Astrocyte of the hippocampus (primary cell): ENCODE measurements at places on chromosomes 16 and 17.

- DNase-seq: peak; percentile 93
These were observed 45.3 kb downstream of the REXO5 start for GRCh38 chr16:20851601-20852000.

- DNase-seq: peak; percentile 15
These were observed 261.8 kb downstream of the CBLN1 start for GRCh38 chr16:49019831-49020230.

DNA sequence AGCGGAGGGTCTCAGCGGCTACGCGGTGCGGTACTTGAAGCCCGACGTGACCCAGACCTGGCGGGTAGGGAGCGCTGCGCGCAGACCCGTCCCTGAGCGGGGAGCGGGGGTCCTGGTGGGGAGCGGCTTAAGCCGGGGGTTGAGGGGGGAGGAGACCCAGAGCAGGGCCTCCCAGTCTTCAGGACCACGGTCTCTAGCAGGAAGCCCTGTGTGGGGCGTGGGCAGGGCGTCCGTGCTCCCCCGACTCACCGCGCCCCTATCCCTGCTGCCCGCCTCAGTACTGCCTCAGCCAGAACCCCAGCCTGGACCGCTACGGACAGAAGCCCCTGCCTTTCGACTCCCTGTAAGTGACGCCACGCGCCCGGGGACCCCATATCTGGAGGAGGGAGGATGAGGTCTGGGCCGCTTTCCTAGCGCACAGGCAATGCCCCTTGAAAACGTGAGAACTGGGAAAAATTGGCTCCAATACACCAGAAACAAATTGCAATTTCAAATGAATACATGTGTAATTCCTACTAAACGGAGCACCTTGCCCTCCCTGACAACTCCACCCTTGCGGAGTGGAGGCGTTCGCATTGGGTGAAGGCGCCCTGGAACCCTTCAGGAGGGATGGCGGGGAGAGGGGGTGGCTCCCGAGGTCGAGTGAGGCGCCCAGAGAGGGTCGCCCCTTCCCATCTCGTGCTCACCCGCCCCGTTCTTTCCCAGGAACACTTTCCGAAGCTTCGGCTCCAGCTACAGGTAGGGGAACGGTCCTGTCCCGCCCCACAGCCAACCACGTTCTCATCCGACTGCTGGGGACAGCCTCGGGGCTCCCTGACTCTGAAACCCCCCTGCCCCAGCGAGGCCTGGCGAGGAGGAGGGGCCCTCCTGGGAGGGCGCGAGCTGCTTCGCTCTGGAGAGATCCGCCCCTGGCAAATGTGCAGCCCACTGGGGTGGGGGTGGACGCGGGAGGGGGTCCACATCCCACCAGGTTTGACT is 14.6 kb upstream of the CNGB1 start:
- no peak for DNase-seq

- DNase-seq: no peak
These were observed 41.7 kb downstream of the SLC5A11 start for GRCh38 chr16:24887472-24887871.

DNA sequence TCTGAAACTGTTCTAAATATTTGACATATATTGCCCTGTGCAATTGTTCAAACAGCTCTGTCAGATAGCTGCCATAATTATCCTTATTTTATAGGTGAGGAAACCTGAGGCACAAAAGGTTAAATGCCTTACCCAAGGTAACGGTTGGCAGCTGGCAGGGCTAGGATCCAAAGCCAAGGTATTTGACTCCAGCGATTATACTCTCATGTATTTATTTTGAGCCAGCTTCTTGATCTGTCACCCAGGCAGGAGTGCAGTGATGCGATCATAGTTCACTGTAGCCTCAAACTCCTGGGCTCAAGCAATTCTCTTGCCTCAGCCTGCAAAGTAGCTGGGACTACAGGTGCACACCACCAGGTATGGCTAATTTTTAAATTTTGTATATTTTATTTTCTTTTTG is 7.2 kb downstream of the ENO3 start:
- no peak for DNase-seq

DNA sequence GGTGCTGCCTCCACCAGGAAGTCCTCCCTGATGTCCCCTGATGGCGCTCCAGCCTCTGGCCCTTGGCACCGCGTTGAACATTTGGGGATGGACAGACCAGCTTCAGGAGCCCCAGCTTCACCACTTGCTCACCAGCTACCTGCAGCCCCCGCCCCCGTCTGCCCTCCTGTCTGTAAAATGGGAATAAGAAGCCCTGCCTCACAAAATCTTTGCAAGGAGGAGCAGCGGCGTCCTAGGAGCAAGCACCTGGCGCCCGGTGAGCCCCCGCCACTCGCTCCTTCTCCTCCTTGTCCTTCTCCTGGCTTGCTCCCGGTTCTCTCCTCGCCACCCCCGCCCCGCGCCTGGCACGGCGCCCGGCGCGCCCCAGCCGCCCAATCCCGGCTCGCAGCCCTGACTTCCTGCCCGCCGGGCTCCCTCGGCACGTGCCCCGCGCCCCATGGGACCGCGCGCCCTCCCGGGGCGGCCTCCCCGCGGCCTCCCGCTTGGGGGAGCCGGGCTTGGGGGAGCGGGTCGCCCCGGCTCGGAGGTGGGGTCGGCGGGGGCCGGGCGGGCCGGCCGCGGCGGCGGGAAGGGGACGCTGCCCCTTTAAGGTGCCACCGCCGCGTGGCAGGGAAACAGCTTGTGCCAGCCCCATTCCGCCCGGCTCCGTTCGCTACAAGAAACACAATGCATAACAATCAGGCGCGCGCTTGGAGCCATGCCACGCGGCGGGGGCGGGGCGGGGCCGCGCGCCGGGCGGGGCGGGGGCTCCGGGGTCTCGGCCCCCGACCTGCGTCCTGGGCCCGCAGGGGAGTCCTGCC is 9.1 kb upstream of the PPP1R1B start:
- peak; percentile 72 for DNase-seq

DNA sequence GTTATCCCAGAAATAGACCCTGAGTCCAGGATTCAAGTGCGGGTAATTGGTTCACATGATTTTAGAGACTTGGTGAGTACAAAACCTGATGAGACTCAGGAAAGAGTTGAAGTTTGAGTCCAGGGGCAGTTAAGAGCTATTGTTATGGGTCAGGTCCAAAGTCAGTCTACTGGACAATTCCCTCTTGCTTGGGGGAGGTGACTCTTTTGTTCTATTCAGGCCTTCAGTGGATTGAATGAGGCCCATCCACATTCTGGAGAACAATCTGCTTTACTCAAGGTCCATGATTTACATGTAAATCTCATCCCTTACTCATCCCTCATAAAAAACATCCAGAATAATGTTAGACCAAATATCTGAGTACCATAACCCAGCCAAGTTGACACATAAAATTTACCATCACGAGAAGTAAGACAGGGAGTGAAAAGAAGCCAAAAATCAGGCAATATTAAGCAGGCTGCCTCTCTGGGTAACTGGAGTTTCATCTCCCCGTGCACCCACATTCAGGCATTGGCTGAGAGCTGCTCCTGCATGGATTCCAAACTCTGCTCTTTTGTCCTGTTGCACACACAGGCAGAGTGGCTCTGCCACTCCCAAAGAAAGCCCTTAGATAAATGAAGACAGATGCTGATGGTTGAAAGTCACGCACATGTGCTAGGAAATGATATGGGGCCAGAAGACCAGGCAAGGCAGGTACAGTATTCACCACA is 156.0 kb upstream of the SALL1 start:
- no peak for DNase-seq
